SIG-M5 (cell line): ENCODE measurements at places on chromosomes 5 and 9.

DNA sequence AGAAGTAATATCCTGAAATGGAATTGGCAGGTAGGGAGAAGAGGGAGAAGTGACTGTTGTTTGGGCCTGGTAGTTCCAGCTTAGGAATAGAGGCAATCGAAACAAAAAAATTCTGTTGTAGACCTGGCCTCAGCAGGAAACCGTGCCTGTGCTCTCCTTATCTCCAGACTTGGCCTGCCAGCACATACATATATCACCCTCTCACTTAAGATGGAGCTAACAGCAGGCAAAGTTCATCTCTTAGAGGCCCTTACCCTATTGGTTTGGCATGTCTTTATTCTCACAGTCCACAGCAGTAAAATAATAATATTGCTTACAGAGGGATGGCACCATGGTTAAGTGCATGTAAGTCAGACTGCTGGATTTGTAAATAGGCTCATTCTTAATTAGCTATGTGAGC is 19.6 kb upstream of the TNC start:
- DNase-seq, result no peak

DNA sequence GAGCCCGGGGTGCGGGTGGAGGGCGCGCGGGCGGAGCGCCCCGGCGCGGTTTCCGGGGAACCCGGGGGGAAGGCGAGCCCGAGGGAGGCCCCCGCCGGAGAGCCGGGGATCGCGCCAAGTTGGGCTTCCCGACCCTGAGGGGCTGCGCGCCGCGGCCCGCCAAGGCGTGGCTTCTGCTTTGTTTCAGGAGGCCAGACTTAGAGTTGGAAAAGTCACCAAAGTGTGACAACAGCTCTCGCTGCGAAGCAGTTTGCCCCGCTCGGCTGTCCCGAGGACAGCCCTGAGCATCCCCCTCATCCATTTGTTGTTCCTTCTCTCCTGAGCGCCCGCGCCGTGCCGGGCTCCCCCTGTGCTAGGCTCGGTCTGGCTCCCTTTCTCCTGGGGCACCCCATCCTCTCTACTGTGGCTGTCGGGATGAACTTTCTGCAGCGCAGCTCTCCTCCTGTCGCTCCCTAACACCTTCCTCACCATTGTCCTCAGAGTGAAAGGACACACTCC is 410 bp downstream of the GLIPR2 start:
- no peak for DNase-seq

- no peak for DNase-seq
Observed at GRCh38 chr9:69429281-69429680, 104.3 kb downstream of the ENTREP1 start.

DNA sequence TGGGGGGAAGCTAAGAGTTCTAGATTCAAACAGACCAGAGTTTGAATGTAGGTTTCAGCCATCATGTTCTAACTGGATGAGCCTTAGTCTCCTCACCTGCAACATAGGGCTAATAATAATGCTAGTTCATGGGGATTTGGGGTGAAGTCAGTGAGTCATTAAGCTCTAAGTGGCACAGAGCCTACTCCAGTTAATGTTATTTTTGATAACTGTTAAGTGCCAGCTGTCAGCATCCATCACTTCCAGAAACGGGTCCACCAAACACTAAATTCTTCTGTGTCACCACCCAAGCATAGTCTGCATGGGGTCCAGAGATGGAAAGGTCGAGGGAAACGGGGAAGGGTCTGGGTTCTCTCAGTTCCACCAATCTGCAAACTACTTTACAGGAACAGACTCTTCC is 1.8 kb upstream of the TSC1 start:
- DNase-seq, result no peak

GRCh38 chr5:150265870-150266383 is 23.6 kb downstream of the CAMK2A start:
- DNase-seq, result no peak

GRCh38 chr9:8374471-8374870 is 574.9 kb upstream of the DMAC1 start:
- DNase-seq, result no peak

- no peak for DNase-seq
Observed at GRCh38 chr5:169571355-169571754, 12.2 kb upstream of the SPDL1 start.

DNA sequence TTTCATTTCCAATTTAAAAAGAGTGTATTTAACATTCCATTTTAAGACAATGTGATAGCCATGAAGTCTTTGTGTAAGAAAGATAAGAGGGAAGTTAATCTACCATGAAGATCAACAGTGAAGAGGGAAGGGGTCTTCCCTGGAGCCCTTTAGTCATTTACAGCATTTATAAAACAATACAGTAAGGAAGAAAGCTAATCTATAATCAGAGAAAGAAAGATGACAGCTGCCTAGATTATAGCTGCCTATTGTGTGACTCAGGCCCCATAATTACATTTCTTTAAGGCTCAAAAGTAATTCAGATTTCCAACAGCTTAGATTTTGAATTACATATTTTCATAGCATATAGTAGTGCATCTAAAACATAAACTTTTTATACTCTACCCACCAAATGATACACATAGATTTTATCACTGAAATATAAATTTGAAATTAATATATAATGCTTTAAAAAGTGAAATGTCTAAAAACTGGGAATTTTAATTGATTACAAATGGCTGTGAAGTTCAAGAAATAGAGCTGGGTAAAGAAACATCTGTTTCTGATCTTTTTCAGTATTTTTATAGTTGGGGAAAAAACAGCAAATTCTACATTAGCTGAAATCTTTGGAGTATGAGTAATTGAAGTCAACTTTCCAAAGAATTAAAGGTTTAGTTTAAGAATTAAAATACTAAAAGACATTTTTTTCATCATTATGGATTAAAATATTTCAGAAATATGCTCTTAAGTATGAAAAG is 89.6 kb downstream of the RIC1 start:
- no peak for DNase-seq

GRCh38 chr9:135461936-135462335 is 17.6 kb upstream of the PPP1R26 start:
- no peak for DNase-seq

GRCh38 chr5:96904054-96904931 is 28.0 kb downstream of the ERAP2 start:
- no peak for DNase-seq

DNA sequence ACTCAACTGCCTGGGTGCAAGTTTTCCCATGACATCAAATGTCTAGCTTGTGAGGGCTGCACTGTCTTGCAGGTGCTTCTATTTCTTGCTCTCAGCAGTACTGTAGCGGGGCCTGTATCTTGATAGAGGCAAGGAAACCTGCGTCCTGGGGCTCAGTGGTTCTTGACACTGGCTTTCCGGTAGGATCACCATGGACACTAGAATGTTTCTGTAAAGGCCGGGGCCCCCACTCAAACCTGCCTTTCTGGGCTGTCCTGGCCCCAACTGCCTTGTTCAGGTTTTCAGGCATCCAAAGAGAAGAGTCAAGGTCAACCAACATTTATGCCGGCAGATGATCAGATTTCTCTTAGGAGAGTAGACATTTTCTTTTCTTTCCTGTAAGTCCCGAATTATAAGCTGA is 26.7 kb upstream of the TENT4A start:
- no peak for DNase-seq

DNA sequence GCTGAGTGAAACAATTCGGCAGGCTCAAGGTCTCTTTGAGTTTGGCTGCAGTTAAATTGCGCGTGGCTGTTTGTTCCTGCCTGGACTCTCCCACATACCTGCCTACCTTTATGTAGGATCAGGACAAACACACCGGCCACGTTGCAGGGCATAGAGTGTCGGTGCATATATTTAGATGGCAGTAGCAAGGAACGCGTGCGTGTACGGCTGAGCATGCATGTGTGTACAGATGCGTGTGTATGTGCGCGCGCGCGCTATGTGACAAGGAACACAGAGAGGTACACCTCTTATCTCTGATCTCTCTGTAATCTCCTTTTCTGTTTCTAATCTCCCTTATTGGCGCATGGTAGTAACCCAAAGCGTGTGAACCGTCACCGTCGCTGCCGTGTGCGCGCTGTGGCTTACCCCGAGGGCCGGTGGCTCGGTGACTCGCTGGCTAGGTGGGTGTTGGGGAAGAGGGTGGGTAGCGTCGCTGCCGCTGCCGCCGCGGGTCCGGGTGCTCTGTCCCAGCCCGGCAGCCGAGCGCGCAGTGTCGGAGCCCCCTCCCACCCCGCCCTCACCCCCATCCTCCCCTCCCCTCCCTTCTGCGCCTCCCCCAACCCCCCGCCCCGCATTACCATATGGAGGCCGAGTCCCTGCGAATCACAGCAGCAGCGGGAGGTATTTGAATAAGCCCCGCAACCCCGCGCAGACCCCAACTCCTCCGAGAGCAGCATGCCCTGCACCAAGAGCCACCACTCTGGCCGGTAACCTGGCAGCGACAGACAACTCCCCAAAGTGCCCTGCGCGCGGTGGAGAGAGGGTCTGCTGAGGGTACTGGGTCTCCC is 204.8 kb downstream of the MEF2C start:
- DNase-seq, result no peak

DNA sequence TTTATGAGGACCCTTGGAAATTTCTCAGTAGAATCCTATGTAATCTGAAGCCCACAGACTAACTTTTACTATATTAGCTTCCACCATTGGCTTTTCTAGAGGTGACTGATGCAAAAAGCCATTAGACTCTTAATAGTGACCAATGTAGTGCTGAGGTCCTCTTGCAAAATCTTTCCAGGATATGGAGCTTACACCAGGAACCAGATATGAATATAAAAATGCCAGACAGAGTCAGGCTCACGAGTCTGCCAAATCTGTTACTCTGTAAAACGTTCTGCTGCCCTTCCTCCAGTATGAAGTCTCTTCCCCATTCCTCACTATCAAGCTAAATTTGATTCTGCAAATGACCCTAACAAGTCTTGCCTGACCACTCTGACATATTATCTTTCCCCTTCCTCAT is 73.4 kb upstream of the C6 start:
- DNase-seq, result no peak

- DNase-seq, result no peak
Observed at GRCh38 chr5:125486634-125487033, 740.2 kb upstream of the ZNF608 start.

- no peak for DNase-seq
Observed at GRCh38 chr9:96859461-96860198, 5.3 kb upstream of the ZNF782 start.

DNA sequence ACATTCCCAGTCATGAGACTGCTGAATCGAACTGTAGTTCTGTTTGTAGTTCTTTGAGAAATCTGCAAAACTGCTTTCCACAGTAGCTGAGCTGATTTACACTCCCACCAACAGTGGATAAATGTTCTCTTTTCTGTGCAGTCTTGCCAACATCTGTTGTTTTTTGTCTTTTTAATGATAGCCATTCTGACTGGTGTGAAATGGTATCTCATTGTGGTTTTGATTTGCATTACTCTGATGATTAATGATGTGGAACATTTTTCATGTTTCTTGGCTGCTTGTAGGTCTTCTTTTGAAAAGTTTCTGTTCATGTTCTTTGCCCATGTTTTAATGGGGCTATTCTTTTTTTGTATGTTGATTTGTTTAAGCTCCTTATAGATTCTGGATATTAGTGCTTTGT is 187.3 kb upstream of the TLE4 start:
- no peak for DNase-seq

GRCh38 chr9:130681769-130682420 is 11.7 kb upstream of the EXOSC2 start:
- DNase-seq, result no peak

DNA sequence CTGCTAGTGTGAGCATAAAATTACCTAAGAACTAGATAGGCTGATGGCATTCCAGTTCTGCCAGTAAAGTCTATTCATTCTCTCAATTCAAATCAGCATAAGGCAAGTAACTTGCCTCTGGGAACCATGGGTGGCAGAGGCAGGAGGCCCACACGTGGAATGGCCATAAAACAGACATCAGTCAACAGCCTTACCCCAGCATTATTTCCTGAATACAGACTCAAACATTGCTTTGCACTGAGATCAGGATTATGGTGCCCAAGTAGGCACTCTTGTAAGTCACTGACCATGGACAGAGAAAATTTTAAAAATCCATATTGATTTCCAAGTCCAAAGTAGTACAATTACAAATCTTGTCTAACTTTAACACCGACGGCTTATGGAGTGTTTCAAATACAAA is 157.7 kb downstream of the NR2F1-AS1 start:
- DNase-seq, result no peak

- no peak for DNase-seq
Observed at GRCh38 chr5:175788155-175788787, 83.1 kb upstream of the CPLX2 start.

GRCh38 chr5:150021491-150022157 is 21.1 kb downstream of the HMGXB3 start:
- no peak for DNase-seq

- no peak for DNase-seq
Observed at GRCh38 chr5:139575751-139576150, 14.6 kb downstream of the UBE2D2 start.

DNA sequence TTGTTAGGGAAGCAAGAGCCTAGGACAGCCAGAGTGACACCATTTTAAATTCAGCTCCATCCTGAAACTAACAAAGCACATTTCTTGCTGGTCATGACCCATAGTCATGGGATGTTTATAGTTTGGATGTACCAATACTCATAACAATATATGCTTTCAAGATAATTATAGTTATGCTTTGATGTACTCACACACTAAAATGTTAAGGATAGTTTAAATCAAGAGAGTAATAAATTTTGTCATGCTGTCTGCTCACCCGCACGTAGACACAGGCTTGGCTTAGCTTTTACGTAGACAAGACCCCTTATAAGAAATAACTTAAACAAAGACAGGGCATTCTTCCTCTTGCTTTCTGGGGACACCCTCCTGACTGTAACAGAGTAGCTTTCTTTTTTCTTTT is 8.9 kb upstream of the STXBP1 start:
- no peak for DNase-seq

DNA sequence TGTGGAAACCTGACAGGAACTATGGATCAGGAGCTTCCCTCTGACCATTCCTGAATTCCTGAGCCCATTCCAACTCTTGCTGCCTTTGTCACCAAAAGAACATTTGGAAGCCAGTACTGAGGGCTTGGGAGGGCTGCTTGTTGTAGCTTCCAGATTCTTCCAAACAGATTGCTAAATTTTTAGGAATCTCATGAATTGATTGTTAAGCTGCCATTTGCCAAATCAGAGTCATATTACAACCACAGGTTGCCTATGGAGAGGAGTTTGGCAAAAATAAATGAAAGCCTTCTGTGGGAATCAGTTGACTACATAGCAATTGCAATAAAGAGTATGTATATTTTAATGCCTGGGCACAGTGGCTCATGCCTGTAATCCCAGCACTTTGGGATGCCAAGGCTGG is 39.2 kb upstream of the SLC28A3 start:
- DNase-seq, result no peak

- no peak for DNase-seq
Observed at GRCh38 chr5:55073211-55073610, 29.2 kb upstream of the GZMA start.

DNA sequence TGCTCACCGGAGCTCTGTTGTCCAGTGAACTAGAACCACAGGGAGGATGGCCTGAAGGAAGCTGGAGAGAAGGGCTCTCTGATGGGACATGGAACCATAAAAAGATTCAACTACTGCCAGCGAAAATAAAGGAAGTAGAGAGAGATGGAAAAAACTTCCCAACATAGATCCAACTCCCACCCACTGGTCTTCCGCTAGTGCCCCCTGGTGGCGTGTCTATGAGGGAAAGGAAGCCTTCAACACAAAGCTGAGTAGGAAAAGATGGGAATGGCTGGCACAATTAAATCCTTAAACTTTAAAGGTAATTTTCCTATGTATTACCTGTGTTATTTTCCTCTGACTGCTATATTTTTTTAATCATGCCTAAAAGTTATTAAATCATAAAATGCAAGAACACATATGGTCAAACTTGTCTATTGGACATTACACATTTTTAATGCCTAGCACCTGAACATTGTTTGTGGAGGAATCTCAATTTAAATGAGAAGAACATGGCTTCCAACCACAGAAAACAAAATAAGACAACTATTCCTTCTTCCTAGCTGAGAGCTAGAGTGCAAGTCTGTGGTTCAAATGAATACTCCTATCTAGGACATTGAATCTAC is 51.5 kb downstream of the CEP120 start:
- DNase-seq, result no peak
